ENCODE measurements at places on chromosomes 11 and 22.
A peak's percentile ranks its signal among the peaks of the same experiment; 100 is the strongest.

DNA sequence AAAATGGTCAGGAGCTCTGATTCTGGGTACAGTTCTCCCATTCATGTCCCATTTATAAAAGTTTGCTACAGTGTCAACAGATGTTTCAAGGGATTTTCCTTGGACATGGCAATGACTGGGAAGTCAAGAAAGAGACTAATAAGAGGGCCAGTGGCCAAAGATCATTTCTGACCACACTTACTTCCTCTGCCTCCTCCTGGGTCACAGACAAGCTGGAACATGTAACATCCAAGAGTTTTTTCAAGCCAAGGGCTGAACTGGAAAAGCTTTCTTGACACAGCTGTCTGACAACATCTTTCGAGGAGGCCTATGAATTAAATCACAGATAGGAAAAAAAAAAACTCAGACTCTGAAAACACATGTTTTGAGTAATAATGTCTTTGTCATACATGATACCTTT is 8.7 kb downstream of the COMMD9 start:
- DNase-seq = no peak

- peak; percentile 45 for DNase-seq
Observed at GRCh38 chr11:26896719-26897118, 97.2 kb upstream of the FIBIN start.

DNA sequence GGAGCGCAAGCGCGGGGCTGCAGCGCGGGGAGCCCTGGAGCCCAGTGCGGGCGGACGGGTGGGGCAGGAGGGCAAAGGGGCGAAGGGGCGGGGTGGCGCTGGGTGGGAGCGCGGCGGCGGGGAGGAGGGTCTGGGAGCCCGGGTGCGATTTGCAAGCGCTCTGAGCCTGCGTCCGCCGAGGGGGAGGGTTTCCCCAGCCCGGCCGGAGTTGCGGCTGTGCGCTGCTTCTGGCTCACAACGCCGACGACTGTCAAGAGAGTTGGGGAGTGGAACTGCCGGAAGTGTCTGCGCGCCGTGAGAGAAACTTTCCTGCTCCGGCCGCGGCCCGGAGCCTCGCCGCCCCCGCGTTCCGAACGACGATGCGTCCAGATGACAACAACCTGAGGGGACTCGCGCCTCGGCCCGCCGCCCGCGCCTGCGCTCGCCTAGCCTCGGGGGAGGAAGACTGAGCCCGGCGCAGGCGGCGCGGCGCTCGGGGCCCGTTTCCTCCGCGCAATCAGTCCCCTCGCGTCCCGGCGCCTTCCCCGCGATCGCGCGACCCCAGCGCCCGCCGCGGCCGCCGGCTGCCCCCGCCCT is at the start of gene ARHGAP42:
TSS of gene ARHGAP42 (plus strand) at position 235 of the 576 bp plus-strand sequence. CDS start 391 bp downstream, outside the sequence.
- peak; percentile 67 for DNase-seq

DNA sequence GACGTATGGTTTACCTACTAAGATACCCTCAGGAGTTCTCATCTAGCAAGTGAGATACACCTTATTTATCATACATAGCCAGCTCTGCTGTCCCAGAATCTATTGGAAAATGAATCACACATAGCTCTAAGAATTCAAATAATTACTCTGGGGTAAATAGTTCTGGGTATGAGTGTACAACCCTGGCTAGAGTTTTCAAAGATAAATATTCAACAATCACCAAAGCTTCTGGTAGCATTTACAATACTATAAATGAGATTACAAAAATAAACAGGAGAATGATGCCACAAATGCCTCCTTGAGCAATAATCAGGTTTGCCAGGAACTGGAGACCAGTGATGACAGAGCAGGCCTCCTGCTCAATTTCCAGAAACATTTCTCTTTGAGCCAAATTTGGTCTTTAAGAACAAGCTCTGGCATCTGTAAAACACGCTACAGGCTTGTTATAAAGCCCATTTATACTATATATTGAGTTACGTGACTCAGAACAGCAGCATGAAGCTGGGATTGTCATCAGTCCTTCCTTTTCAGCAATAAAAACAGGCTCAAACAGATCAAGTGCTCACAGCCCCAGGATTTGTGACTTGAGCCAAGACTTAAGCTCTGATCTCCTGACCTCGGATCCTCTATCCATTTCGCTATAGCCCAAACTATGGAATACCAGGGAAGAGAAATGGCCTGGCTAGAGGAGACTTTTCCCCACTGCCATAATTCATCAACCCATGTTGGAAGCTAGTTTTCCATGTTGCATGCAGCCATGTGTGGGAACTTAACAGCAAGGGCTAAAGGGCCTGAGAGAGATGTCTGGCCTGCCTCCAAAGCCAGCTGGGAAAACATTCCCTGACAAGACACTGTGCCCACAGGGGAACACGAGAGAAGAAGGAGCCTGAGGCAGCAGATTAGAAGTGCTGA is 19.7 kb downstream of the RAB30 start:
- peak; percentile 99 for DNase-seq
